Activated T-helper 17 cell treated with anti-CD3 and anti-CD28 coated beads, Interleukin-2, amount 50 U/mL, for 72 hours (primary cell): ENCODE measurements at places on chromosomes 16 and 17.

- ATAC-seq, result no peak
Observed at GRCh38 chr16:49018259-49018931, 263.2 kb downstream of the CBLN1 start.

- ATAC-seq, result peak; percentile 22
Observed at GRCh38 chr17:65657251-65657828, 95.9 kb upstream of the AXIN2 start.

DNA sequence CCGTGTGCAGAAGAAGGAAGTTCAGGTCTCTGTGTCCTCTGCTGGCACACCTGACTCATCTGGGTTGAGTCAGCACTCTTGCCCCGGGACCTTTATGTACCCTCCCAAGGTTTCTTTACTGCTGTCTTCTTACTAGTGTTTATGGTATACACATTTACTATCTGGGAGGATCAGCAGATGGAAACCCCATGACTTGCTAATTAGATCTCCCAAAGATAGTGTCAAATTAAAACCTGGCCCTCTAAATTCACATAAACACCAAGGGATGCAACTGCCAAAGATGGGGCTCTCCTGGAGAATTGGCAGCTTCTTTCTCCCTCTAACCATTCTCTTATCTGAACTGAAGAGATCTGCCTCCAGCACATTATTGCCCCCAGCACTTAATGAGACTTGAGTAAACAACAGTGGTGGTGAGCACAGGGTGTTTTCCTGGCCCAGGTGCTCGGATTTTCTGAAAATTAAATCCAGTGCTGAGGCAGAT is 718.1 kb upstream of the SOX9 start:
- no peak for ATAC-seq

DNA sequence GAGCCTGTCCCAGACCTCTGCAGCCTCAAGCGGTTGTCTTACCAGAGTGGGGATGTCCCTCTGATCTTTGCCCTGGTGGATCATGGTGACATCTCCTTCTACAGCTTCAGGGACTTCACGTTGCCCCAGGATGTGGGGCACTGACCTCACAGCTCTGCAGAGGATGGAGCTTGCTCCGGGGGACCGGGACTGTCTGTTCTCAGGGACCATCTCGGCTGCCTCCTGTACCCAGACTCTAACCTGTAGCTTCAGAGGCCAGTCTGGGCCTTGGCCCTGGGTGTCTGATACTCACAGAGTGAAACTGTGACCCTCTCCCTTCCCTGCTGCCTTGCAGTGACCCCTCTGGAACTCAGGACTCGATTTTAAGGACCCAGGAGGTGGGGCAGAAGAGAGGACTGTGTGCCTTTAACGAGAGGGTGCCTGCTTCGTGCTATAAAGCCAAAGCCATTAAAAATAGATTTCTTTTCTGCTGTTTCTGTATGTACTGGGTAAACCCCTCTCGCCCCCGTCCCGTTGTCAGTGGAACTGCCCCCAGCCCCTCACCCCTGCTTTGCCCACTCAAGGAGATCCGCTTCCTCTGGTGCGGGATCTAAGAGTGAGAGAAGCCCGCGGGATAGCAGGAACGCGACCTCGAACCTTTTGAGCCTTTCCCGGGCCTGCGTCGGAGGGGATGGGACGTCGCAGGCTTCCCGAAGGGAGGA is 1.1 kb upstream of the LLGL2 start:
- ATAC-seq, result no peak

DNA sequence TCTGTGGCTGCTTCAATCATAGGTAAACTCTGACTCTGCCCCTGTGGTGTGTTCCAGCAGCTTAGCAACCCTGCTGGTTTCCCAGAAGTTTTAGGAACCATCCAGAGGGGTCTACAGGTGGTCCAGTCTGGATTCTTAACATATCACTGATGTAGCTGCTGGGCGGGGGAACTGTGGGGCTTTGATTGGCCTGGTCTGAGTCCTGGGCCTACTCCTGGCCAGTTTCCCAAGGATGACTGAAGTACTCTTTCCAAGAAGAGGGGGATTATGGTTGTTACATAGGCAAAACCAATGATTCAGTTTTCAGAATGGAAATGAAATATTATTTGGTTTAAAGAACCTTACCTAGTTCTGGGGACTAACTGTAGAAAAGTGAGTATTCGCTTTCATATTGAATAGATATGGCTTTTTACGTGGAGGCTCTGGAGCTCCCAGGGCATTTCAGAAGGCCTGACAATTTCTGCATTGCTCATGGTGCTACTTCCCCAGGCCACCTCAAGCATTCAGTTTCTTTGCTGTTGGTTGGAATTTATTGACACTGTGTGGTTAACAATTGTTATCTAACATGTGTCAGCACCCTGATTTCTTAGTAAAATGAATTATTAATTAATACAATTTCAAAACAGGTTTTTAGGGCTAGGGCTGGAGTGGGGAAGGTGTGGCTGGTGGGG is 38.4 kb downstream of the EPN2 start:
- ATAC-seq, result peak; percentile 84

DNA sequence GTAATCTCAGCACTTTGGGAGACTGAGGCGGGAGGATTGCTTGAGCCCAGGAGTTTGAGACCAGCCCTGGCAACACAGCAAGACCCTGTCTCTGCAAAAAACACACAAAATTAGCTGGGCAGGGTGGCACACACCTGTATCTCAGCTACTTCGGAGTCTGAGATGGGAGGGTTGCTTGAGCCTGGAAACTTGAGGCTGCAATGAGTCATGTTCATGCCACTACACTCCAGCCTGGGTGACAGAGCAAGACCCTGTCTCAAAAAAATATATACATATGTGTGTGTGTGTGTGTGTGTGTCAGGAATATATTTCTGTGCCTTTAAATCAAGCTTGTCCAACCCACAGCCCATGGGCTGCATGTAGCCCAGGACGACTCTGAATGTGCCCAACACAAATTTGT is 55.2 kb downstream of the CRISPLD2 start:
- no peak for ATAC-seq

GRCh38 chr17:7220593-7221277 is 997 bp downstream of the ACADVL start:
- ATAC-seq, result peak; percentile 52

- ATAC-seq, result no peak
Observed at GRCh38 chr16:31081428-31082351, 7.1 kb downstream of the PRSS53 start.

- no peak for ATAC-seq
Observed at GRCh38 chr16:27984121-27984520, 79.4 kb downstream of the GSG1L start.

DNA sequence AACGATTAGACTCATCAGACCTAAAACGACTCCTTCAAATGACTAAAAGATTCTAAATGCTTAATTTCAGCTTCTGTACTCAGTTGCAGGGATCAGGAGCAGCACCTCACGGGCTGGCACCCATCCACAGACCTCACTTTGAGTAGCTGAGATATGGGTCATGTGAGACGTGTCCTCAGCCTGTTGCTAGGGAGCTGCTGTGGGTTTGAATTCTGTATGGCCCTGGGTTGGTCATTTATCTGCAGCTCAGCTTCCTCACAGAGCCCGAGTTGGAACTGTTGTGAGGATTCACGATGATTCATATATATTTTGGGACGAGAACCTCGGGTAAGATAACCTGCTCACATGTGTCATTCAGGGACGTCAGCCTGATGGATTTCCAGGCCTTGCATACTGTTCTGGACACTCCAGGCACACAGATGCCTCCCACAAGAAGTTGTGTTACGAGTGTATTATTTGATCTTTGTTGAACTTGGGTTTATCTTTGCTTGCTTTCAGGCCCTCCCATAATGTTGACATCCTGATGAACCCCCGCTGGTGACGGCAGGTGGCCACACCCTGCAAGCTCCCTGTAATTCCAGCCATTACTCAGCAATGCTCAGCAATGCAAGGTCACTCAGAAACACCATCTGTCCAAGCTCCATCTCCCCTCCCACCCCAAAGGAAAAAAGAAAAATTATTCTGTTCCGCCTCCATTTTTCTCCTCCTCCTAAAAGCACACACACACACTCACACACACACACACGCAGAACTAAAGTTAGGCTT is 137.6 kb downstream of the RBFOX3 start:
- no peak for ATAC-seq

GRCh38 chr16:1366712-1367299 is 15.1 kb downstream of the GNPTG start:
- ATAC-seq, result no peak

- ATAC-seq, result no peak
Observed at GRCh38 chr17:83173914-83174361, 94.5 kb downstream of the METRNL start.

DNA sequence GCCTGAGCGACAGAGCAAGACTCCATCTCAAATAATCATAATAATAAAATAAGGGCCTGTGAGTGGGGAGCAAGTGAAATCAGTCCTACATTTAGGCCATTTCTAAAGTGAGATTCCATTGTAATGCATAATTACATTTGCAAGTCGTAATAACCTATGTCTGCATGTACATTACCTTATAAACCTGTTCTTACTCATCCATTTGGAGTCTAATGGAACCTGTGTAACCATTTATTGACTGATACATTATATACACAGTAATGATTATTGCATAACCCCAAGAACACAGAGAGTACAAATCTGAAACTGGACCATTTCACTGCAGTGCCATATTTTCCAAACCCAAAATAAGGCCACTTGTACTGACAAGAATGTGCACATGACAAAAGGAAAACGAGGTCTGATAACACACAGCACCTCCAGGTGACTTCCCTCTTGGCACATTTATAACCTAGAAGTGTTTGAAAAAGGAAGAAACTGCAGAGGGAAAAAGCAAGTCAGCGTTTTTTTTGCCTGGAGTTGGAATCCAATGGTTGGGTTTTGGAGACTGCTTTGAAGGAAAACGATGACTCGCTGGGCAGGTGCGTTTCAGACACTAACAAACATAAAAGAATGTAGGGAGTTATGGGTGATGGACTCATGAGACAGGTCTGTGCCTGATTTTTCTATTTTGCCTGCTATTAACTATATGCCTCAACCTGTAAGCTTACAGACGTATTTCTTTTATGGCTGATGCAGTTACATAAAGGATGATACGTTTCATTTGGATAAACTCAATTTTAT is 63.6 kb upstream of the KIFC3 start:
- no peak for ATAC-seq

DNA sequence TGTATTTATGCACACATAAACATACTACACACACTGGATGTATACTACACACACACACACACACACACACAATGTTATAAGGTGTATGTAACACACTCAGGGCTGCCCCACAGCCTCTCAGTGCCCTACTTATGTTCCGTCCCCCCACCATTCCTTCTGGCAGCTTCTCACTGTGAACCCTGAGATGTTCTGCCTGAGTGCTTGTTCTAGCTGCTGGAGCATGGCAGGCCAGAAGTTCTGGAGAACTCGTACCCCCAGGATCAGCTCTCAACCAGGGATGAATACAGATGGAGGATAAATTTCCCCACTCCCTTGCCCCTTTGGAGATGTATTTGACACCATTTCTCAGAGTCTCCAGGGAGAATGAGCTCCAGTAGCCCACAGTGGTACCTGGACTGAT is 76.4 kb downstream of the CDH13 start:
- ATAC-seq, result no peak

GRCh38 chr17:1153795-1154546 is 25.8 kb downstream of the ABR start:
- ATAC-seq, result no peak

- ATAC-seq, result no peak
Observed at GRCh38 chr17:82353484-82353883, 5.6 kb upstream of the TEX19 start.

- ATAC-seq, result no peak
Observed at GRCh38 chr17:48734333-48735061, 5.9 kb upstream of the HOXB13 start.

GRCh38 chr17:81420769-81421462 is 25.7 kb downstream of the BAHCC1 start:
- no peak for ATAC-seq

DNA sequence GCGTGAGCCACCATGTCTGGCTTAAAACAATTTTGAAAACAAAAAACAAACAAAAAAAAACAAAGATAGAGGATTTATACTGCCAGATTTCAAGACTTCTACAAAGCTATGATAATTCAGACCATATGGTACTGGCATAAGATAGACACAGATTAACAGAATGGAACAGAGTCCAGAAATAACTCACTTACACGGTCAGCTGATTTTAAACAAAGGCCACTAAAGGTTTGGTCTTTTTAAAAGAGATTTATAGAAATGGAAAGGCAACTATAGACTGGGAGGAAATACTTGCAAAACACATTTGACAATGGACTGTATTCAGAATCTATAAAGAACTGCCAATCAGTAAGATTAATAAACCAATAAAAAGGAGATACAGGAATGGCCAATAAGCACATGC is 48.6 kb upstream of the MNT start:
- no peak for ATAC-seq
